ENCODE measurements at places on chromosomes 1 and 21.

- H3K27me3 ChIP-seq = no peaks in the 10 kb centered on the region
- peaks cover 21% of the 10 kb centered on the region for H3K4me1 ChIP-seq
These were observed 405.4 kb downstream of the PTPRC start for GRCh38 chr1:199044191-199044590.

- H3K27me3 ChIP-seq = no peaks in the 10 kb centered on the region
- no peak for DNase-seq
- peaks cover 42% of the 10 kb centered on the region for H3K4me1 ChIP-seq
- H3K36me3 ChIP-seq = no peaks in the 10 kb centered on the region
- peak overlapping the region; percentile 54 for H3K27ac ChIP-seq
These were observed 67.7 kb downstream of the MACF1 start for GRCh38 chr1:39272027-39272797.

GRCh38 chr1:12191242-12192032, 24.6 kb downstream of the TNFRSF1B start:
- no peak overlapping the region for H3K4me3 ChIP-seq
- peaks cover 11% of the 10 kb centered on the region for H3K27me3 ChIP-seq
- no peaks in the 10 kb centered on the region for H3K4me1 ChIP-seq
- DNase-seq = no peak
- H3K36me3 ChIP-seq = no peaks in the 10 kb centered on the region

DNA sequence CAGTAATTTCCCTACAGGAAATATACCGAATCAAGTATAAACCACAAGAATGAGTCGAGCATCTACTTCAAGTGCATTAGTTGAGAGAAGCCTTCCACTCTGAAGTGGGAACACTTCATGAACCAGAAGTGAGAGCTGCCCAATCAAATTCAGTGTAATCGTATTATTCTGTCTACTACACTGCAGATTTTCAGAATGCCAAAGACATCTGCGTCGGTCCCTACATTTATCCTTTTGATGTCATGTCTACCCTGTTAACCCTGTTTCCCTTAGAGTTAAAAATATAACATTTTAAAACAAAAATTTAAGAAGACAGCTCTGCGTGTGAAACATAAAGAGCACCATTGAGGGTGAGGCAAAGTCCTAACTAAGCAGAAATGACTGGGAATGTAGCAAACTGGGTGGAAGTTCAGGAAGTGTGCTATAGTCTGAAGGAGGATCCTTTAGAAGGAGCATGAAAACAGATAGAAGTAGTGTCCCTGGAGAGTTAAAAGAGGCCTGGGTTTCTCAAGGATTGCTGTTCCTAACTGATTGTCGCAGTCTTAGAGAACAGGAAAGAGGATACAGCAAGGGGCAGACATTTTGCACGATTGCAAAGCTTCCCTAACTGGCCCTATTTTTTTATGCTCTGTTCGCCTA, 291.2 kb downstream of the PTPRC start:
- H3K27ac ChIP-seq = peak overlapping the region; percentile 73
- H3K36me3 ChIP-seq = peaks cover 3% of the 10 kb centered on the region
- no peaks in the 10 kb centered on the region for H3K27me3 ChIP-seq
- H3K4me3 ChIP-seq = peak overlapping the region; percentile 34

DNA sequence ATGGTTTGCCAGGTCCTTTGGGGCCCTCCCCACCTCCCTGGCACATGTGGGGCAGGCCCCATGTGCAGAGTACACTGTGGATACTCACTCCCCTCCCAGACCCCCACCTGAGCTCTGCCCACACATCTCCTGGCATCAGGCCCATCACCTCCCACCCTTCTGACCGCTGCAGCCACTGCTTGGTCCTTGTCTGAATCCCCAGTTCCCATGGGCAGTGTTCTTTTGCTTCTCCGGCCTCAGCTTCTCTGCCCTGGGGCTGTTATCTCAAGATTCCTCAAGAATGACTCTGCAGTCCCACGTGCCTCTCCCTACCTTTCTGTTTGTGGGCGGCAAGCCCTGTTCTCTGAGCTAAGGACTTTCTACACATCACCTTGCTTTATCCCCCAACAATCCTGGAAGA, 187.7 kb upstream of the EDN2 start:
- no peak for DNase-seq
- H3K36me3 ChIP-seq = no peaks in the 10 kb centered on the region
- no peak overlapping the region for H3K4me3 ChIP-seq
- H3K27ac ChIP-seq = peak overlapping the region; percentile 97
- no peaks in the 10 kb centered on the region for H3K27me3 ChIP-seq
- peaks cover 33% of the 10 kb centered on the region for H3K4me1 ChIP-seq

- no peak for DNase-seq
- H3K27ac ChIP-seq = peak overlapping the region; percentile 88
- H3K4me3 ChIP-seq = no peak overlapping the region
These were observed 10.1 kb downstream of the PLEKHA6 start for GRCh38 chr1:204349602-204350001.

DNA sequence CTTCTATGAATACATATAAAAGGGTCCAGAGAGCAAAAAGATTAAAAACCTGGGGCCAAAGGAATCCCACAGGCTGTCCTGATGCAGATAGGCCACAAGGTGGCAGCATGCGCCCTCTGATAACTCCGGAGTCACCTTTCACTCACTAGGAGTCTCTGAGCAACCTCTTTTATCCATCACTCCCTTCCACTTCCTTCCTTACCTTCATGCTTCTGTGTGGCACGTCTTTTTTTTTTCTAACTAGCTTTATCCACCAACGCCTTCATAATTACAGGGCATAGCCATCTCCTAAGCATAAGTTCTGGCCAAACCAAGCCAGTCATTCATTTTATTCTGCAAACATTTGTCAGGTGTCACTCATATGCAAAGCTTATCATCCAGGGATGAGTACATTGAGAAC, 3.9 kb upstream of the PGLYRP4 start:
- H3K4me1 ChIP-seq = no peaks in the 10 kb centered on the region
- DNase-seq = peak; percentile 77
- no peak overlapping the region for H3K27ac ChIP-seq
- H3K27me3 ChIP-seq = peaks cover 37% of the 10 kb centered on the region

DNA sequence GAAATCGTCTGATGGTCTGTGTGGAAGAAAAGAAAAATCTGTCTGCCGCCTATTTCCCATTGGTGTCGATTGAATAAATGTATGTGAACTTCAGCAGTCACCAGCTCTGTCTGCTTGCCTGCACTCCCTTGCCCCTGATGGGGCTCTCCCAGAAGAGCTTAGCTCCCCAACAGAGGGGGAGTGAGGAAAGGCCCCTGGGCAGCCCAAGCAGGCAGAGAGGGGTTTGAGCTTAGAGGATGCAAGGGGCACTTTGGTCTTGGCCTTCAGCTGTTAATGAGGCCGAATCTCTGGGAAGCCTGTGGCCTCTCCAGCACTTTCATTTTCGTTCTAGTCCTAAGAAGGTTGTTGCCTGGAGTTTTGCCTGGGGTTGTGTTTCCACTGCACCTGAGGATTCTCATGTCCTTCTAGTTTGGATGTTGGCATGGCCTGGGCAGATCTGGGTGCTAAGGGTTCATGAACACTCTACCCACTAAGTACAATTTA, 2.8 kb downstream of the FOXD2 start:
- no peaks in the 10 kb centered on the region for H3K36me3 ChIP-seq
- H3K27ac ChIP-seq = no peak overlapping the region
- H3K4me3 ChIP-seq = no peak overlapping the region
- peaks cover 19% of the 10 kb centered on the region for H3K27me3 ChIP-seq

DNA sequence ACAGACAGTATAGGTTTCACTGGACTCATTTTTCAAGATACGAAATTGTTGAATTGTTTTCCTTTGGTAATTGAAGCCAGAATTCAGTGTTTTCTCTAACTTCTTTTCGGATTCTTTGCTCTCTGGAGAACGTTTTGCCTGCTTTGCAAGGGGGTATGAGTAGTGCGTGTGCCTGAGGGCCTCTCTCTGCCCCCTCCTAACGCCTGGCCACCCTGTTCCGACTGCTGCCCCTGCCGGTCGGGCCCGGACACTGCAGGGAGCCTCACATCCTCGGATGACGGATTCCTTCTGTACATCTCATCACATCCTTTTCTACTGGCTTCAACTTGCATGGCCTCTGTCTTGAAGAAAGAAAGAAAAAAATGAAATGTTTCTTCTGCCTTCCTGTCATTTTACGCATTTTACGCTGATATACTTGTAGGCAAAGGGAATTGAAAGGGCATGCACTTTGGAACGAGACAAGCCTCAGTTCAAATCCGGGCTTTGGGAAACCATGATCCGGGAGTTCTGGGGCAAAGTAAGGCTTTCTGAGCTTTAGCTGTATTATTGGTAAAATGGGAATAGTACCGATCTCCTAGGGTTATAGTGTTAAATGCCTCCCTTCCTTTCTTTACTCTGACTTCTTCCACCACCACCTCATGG, 65.1 kb downstream of the DISC1 start:
- H3K4me3 ChIP-seq = no peak overlapping the region
- no peak overlapping the region for H3K27ac ChIP-seq
- H3K27me3 ChIP-seq = no peaks in the 10 kb centered on the region
- H3K4me1 ChIP-seq = peaks cover 18% of the 10 kb centered on the region
- peaks cover 5% of the 10 kb centered on the region for H3K36me3 ChIP-seq
- DNase-seq = peak; percentile 42

GRCh38 chr1:186139115-186139514, 235.9 kb downstream of the TPR start:
- H3K4me1 ChIP-seq = peaks cover 7% of the 10 kb centered on the region
- no peak overlapping the region for H3K27ac ChIP-seq
- peaks cover 32% of the 10 kb centered on the region for H3K36me3 ChIP-seq
- no peak for DNase-seq
- H3K4me3 ChIP-seq = no peak overlapping the region

DNA sequence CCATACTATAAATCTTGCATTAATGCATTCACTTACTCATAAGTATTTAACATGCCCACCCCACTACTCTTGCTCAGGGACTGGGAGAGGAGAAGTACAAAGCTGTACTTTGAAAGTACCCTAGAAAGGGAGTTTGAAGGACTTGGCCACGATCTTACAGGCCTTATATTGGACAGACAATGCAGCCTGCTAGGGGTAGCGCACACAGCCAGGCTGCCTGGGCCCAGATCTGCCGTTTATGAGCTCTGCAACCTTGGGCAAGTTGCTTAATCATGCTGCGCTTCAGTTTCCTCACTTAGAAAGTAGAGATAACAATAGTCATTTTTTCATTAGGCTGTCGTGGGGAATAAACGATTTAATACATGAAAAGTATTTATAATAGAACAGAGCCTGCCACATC, 110.1 kb downstream of the CDC7 start:
- H3K4me1 ChIP-seq = peaks cover 18% of the 10 kb centered on the region
- H3K36me3 ChIP-seq = no peaks in the 10 kb centered on the region
- no peak for DNase-seq
- no peak overlapping the region for H3K4me3 ChIP-seq
